Brain microvascular endothelial cell (primary cell): ENCODE measurements at places on chromosomes 6 and 20.
A peak's percentile ranks its signal among the peaks of the same experiment; 100 is the strongest.

GRCh38 chr6:149221774-149222070 is 95.8 kb upstream of the TAB2 start:
- DNase-seq, result no peak

- peak; percentile 39 for DNase-seq
Measured at GRCh38 chr6:38554700-38555413, 84.9 kb downstream of the BTBD9 start.

DNA sequence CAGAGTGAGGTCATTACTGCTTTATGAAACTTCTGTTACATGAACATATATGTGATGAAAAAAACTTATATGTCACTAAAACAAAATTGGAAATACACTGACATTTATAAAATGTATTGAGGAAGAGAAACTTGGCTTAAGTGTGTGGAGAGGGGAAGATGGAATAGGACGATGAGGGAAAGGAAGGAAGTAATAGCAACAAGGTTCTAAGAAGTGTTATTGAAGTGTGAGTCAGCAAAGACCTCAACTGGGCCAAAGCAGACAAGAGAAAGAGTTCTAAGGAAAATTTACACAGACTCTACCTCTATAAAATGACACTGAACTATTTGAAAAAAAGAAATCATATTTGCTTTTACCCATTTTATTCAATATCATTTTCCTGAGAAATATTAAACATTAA is 38.3 kb downstream of the SNX3 start:
- no peak for DNase-seq

GRCh38 chr6:42241915-42242314 is 24.3 kb upstream of the MRPS10 start:
- no peak for DNase-seq

- DNase-seq, result no peak
Measured at GRCh38 chr6:53086302-53086701, 21.1 kb downstream of the FBXO9 start.

DNA sequence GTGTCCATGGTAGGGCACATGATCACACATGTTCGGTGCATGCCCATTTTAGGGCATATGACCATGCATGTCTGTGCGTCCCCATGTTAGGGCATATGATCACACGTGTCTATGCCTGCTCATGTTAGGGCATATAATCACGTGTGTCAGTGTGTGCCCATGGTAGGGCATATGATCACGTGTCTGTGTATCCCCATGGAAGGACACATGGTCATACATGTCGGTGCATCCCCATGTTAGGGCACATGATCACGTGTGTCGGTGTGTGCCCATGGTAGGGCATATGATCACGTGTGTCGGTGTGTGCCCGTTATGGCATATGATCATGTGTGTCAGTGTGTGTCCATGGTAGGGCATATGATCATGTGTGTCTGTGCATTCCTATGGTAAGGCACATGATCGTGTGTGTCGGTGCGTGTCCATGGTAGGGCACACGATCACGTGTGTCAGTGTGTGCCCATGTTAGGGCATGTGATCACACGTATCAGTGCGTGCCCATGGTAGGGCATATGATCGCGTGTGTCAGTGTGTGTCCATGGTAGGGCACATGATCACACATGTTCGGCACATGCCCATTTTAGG is 30.6 kb downstream of the YTHDF1 start:
- DNase-seq, result no peak

- no peak for DNase-seq
Measured at GRCh38 chr6:36132246-36132895, 2.1 kb downstream of the MAPK13 start.

DNA sequence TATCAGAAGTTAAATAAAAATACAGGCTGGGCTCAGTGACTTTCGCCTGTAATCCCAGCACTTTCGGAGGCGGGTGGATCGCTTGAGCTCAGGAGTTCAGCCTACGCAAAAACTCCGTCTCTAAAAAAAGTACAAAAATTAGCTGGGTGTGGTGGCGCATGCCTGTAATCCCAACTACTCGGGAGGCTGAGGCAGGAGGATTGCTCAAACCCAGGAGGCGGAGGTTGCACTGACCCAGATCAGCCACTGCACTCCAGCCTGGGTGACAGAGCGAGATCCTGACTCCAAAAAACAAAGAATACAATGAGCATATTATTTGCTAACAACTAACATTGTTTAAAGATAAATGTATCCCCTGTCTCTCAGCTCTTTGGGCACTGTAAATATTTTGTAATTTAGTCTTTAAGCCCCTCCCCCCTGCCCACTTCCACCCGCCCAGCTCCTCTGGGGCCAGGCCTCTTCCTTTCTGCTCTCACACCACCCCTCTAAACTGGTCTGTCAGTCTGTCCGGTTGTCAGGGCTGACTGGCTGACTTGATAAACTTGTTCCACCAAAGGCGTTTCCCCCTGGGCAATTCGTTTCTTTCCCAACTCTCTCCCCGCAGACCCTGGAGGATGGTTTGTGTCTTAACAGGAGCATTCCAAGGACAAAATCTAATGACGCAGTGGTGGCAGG is 62.4 kb upstream of the QKI start:
- DNase-seq, result no peak

GRCh38 chr6:12336121-12336971 is 46.2 kb downstream of the EDN1 start:
- DNase-seq, result no peak

DNA sequence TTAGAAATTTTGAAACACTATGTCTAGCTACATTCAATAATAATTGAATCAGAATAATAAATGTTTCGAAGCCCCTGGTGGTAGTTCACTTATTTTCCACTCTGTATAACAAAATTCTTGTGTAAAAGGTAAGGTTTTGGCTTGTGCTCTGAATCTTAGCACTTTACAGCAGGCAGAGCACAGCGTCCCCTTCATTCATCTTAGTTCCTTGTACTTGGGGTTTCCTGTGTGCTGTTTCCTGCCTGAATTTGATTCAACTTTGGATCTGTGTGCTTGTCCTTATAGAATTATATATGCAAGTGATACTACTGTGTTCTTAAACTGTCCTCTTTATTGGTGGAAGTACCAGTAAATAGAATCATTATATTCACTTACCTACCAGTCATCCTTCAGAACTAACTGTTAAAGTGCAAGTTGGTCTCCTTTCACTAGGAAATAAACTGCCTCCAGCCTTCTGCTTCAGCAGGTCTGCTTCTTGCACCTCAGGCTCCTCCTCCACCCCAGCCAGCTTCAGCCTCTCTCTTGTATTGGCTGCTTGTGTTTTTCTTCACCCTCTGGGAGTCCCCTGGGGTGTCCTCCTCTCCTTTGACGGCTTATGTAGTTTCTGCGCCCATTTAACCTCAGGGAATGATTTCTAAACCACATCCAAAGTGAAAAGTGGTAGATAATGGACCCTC is 28.8 kb upstream of the TULP4 start:
- peak; percentile 64 for DNase-seq

DNA sequence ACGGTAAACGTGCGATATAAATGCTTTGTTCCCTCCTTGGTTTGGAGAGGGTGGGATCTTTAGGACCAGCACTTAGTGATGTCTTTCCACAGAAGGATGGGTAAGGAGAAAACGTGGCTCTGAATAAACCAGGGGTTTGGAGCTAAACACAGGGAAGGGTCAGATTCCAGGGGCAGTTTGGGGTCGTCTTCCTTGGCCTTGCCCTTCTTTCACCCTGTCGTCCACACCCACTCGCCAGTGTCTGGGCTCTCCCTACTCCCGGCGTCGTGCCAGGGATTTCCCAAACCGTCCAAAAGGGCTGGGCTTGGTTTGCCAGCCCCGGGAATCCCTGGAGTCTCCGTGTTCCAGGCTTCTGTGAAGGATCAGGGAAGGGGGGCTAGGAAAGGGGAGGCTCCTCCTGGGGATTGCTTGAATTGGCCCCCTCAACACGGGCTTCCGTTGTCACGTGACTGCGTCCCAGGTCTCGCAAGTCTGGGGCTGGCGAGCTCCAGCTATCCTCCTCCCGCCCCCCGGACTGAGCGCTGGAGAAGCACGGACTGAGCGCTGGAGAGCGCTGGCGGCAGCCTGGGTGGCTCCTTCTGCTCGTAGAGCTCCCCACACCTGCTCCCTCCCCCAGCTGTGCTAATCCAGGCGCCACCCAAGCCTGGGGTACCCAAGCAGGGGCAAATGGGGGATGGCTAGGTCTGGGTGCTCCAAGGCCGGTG is 9.4 kb upstream of the ARMC12 start:
- peak; percentile 54 for DNase-seq

GRCh38 chr6:86782328-86782727 is 155.0 kb upstream of the HTR1E start:
- no peak for DNase-seq

GRCh38 chr6:15901141-15902115 is 227.5 kb upstream of the MYLIP start:
- no peak for DNase-seq

DNA sequence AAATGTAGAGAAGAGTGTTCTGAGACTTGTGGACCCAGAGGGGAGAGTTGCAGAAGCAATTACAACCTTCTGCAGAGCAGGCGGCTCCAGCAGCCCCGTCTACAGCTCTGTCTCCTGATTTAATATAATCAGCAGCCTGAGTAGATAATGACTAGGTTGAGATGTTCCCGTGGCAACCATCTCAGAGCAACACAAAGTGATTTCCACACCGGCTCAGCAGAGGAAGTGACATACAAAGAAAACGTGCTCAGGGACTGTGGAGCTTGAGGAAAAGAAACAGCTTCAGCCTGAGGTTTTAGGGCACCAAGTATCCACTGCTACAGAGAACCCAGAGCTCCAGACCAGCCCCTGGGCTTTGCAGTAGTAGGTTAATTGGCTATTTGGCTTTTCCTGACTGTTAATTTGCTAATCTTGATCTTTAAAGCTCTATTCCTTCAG is 136.4 kb downstream of the MTFR2 start:
- DNase-seq, result peak; percentile 93

GRCh38 chr6:89190741-89191140 is 26.4 kb downstream of the GABRR1 start:
- no peak for DNase-seq

DNA sequence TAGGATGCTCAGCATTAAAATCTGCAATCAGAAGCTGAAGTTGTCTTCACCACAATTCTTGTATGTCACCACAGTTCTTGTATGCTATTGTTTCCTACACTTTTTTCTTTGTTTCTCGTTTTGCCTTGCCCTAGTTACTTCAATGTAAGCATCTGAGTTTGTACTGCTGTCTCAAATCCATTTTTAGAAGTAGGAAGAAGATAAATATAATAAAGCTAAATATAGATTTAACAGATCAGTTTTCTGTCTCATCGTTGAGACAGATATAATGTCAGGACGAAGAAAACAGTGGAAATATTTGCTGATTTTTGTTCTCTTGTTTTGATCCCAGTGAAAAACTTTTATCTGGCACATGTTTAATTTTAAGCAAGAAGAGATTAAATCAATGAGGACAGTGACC is 318.0 kb downstream of the QKI start:
- no peak for DNase-seq

DNA sequence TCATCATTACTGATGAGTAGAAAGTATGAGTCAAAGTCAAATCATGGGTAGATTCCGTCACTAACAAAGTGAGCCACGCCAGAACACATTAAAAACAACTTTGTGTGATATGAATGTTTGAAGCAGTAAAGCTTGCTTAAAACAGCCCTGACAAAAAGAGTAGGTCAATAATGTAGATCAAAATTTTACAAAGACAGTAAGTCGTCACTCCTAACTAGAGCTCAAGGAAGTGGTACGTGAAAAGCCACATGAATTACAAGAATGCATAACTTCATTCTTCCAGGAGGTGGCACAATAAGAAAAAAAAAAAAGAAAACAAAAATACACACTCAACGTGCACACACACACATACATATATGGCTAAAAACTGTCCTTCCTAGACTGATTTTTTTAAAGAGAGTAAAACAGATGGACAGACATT is 69.9 kb downstream of the HACE1 start:
- DNase-seq, result peak; percentile 22

DNA sequence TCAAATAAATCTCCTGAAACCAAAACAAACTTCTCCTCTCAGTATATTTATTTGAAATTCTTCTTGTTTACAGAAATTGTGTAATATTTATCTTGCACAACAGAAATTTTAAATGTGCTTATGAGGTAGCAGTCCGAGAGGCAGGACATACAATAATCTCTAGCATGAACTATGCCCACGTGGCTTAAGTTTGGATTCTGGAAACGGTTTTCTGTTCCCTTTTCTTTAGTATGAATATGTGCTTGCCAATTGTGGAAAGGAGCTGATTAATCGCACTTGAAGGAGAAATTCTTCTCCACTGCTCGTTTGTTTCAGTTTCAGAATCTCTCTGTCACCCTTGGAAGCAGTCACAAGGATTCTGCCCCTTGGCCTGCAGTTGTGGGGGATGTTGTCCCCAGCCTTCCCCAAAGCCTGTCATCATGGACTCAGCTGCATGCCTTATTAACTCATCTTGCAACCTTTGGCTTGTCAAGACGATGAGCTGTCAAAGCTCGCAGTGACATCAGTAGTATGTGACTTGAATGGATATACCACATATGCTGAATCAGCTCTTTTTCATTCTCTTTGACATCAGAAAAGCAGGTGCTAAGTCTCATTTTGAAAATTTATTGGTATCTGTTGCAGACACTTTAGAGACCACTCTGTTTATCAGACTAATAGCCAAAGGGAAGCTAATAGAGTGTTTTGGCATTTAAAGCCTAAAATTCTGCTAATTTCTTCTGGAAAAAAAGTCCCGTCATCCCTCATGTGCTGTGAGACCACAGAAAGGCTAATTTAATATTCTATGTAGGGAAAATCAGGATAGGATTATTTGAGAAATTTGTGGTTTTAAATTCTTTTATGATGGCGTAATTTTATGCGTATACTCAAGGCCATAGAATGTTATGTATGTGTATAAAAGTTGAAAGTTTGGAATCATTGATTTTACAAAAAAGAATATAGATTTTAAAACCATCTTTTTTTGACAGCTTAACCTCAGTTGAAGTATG is 186.8 kb downstream of the ARID1B start:
- peak; percentile 74 for DNase-seq

DNA sequence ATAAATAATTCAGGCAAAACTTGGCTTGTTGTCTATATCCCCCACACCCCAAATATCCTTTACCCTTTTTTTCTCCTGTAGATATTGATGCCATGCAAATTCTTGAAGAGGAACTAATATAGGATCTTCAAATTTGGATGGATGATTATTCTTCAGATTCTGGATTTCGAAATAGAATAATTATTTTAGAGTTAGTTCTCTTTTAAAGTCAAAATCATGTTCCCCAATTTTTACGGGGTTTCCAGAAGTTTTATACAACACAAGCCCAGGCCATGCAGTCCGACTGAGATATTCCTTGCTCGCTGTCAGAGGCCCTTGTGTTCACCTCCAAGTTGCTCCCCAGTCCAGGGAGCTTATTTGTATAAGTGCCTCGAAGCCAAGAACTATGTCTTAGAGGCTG is 4.4 kb downstream of the PPIL6 start:
- DNase-seq, result no peak

GRCh38 chr6:15389765-15390723 is 144.2 kb downstream of the JARID2 start:
- DNase-seq, result peak; percentile 62

GRCh38 chr6:11412011-11412424 is 125.5 kb upstream of the TMEM170B start:
- DNase-seq, result no peak

DNA sequence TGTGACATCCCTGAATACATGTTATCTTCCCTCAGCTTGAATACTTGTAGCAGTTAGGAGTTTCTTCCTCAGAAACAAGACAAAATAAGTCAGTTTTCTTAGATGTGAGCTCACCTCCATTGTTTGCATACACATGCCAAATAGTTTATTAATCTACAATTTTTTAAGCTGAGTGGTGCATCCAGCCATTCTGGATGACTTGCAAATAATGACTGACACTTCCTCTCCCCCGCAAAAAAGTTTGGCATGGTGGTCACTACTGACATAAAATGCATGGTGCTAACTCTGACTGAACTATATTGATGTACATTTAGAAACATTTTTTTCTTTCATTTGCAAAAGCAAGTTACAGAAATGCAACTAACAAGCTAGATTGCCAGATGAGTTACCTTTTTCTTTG is 55.5 kb downstream of the CYB5R4 start:
- no peak for DNase-seq

GRCh38 chr6:34486106-34486740 is 20.3 kb downstream of the PACSIN1 start:
- no peak for DNase-seq
